DMS53 (cell line): ENCODE measurements at places on chromosomes 13 and 19.

DNA sequence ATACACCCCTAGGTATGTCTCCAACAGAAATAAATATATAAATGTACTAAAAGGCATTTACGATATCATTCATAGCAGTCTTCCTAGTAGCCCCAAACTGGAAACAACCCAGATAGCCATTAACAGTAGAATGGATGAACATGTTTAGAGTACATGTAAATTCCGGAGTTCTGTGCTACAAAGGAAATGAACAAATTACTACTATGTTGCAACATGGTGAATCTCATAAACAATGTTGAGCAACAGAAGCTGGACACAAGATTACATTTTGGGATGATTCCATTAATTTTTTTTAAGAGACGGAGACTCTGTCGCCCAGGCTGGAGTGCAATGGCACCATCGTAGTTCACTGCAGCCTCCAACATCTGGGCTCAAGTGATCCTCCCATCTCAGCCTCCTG is 5.9 kb upstream of the SLC7A10 start:
- DNase-seq: no peak

- DNase-seq: no peak
Observed at GRCh38 chr13:42061943-42062342, 13.5 kb downstream of the DGKH start.

GRCh38 chr13:78136966-78137365 is 218.3 kb upstream of the EDNRB start:
- DNase-seq: no peak

DNA sequence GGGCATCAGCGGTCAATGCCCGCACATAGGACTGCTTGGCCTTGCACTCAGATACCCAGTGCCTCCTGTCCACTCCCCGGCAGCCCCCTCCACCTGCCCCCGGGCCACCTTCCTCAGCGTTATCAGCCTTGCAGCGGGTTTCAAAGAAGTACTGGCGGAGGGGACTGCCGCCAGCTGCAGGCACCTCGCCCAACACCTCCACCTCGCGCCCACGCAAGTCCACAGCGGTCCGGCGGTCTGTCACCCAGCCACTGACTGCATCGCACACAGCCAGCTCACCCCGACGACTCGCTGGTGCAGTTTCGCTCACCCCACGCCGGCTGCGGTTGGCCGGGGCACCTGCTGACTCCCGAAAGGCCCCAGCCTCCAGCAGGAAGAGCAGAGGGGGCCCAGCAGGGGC is 3.2 kb downstream of the NTF4 start:
- DNase-seq: no peak

- no peak for DNase-seq
Observed at GRCh38 chr13:45374917-45375316, 33.9 kb upstream of the TPT1 start.

DNA sequence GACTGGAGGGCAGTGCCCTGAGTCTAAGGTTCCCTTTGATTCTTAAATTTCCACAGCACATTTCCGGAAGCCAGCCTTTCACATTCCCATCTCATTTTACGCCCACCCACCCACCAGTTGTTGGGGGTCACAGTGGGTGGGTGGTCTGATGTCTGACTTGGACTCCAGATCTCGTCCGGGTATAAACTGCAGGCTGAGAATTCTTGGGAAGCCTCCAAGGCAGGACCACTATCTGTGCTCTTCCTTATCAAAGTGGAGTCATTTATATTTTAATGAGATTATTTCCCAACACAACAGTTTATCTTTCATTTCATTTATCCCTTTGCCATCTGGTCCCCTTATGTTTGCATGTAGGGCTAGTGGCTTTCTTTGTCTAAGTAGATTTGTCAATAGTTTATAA is 3.6 kb upstream of the FAM124A start:
- DNase-seq: no peak

GRCh38 chr13:91643394-91643793 is 245.0 kb downstream of the GPC5 start:
- DNase-seq: no peak

DNA sequence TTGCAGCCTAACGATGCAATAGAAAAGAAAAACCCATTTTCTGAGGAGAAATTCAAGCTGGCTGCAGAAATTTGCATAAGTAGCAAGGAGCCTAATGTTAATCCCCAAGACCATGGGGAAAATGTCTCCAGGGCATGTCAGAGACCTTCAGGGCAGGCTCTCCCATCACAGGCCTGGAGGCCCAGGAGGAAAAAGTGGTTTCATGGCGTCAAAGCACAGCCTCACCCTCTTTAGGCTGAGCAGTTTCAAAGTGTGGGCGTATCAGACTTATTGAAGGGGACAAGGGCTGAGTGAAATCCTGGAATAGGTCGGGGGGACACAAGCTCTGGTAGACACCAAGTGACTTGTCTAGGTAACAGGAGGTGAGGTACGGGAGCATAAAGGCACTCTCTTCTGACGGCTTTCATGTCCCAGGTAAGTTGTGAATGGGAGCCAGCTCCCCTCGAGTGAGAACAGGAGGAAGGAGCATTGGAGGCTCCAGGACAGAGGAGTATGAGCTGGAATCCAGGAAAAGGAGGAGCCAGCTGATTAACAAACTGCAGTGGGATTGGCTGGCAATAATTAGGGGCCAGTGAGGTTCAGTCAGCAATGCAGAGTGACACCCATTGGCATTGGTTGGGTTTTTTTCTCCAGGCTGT is 35.8 kb downstream of the MRPL57 start:
- no peak for DNase-seq
